ENCODE measurements at places on chromosomes 11 and 22.

- no peak for DNase-seq
Observed at GRCh38 chr11:66084821-66085475, 14.9 kb downstream of the PACS1 start.

- DNase-seq = peak; percentile 69
Observed at GRCh38 chr11:134118006-134118405, 49.1 kb downstream of the JAM3 start.

GRCh38 chr11:86014221-86014620, 54.7 kb downstream of the PICALM start:
- DNase-seq = no peak

DNA sequence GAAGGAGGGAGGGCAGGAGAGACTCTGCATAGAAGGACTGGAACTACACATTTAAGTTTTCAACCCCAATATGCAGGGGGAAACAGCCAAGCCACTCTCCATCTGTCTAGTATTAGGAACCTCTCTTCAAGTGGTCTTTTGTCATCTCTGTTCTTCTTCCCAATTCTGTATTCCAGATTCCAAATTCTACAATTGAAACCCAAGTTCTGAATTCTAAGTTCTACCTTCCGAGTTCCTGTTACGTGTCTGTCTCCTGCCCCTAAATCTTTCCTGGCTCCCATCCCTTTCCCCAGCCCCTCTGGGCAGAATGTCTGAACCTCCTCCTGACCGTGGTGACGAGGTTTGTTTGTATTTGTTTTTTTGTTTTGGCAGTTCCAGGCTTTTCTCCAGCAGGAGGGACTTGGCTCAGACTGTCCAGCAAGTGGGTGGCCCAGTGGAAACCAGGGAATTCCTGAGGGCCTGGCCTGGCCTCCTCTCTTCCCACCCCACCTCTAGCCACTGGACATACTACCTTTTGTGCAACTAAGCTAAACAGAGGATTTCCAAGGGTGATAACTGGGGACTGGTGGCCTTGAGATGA, 1.6 kb upstream of the THOC5 start:
- DNase-seq = no peak

DNA sequence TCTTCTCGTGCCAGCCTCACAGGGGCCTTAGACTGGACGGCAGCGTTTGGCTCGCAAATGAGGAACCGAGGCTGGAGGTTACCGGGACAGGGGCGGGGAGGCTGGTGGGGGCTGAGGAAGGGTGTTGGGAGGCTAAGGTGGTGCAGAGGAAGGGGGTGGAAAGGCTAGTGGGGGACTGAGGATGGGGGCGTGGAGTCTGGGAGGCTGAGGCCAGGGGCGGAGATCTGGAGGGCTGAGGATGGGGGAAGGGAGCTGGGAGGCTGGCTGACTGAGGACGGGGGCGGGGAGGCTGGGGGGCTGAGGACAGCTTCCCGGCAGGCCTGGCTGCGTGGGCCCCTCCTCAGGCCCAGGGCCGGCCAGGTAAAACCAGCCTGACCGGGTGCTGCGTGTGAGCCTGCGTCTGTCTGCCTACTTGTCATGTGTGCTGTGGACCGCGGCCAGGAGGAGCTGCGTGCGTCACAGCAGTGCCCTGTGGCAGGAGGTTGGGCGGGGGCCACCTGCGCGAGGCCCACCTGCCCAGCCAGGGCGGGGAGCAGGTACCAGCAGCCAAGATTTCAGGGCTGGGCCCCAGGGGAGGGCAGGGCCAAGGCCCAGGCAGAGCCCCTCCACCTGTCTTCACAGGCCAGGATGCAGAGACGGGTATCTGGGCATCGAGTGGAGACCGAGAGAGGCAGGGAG, 9.4 kb upstream of the PIM3 start:
- no peak for DNase-seq

GRCh38 chr22:29302402-29302680, 4.1 kb upstream of the GAS2L1 start:
- DNase-seq = no peak

DNA sequence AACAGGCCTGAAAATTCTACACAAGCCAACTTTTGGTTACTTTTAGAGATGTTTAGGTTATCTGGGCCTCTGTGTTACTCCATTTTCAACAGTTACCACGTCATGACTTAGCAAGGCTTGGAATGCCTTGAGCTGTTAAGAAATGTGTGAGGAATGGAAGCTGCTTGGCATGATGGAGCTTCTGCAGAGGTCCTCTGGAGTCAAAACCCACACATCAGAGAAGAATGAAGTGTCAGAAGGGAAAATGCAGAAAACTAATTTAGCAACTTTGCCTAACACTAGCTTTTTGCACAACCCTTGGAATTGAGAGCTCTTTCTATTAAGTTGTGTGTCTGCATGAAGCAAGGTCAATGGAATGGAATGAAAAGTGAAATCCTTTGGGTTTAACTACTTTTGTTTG, 27.4 kb downstream of the FAT3 start:
- no peak for DNase-seq

DNA sequence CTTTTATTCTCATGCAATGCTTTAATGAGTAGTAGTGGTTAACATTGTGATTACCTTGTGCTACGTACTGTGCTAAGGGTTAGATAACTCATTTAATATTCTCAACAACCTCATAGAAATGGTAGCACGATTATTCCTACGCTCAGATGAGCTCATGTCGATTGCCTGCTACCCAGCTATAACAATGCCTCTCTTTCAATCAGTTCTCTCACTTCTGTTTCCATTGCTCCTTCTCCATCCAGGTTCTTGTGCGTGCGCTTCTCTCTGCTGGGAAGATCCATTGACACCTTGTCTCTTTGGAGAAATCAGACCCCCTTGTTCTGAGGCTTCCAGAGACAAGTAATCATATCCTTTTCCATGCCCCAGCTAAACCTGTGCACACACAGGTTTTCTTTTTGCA, 120.8 kb downstream of the NECTIN1 start:
- DNase-seq = no peak

- DNase-seq = no peak
Observed at GRCh38 chr11:57566005-57566904, 1.2 kb downstream of the UBE2L6 start.

- no peak for DNase-seq
Observed at GRCh38 chr11:126413843-126414405, 58.4 kb downstream of the ST3GAL4 start.

GRCh38 chr11:43222215-43222614, 89.6 kb upstream of the API5 start:
- DNase-seq = no peak

DNA sequence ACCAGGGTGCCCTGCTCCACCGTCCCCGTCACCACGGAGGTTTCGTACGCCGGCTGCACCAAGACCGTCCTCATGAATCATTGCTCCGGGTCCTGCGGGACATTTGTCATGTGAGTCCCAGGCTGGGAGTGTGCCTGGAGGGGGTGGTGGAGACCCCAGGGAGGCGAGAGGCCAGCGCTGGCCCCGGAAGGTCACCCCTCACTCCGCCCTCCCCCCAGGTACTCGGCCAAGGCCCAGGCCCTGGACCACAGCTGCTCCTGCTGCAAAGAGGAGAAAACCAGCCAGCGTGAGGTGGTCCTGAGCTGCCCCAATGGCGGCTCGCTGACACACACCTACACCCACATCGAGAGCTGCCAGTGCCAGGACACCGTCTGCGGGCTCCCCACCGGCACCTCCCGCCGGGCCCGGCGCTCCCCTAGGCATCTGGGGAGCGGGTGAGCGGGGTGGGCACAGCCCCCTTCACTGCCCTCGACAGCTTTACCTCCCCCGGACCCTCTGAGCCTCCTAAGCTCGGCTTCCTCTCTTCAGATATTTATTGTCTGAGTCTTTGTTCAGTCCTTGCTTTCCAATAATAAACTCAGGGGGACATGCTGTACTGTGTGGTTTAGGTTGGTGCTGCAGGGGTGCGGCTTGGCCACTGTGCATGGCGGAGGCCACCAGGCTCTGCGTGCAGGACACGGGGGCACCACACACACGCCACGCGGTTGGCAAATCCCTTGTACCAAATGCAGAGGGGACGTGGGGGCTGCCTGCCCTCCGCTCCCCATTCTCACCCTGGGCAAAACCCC, 35.4 kb downstream of the MUC2 start:
- no peak for DNase-seq

DNA sequence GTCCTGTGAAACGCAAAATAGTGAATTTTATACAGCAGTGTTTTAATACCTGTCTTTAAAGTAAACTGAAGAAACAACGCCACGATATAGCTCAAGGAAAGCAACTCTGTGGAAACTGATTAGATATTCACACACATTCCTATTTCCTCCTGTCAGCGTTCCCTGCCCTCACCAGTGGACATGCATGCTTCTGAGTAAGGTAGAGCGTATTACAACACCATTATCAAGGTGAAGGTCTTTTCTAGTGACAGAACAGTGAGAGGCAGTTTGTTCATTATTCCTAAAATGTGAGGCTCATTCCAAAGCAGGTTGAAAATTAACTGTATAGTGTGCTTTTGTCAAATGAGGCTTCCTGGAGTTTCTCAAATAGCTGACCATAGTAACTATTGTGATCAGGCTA, 153.1 kb downstream of the DDX10 start:
- no peak for DNase-seq

- no peak for DNase-seq
Observed at GRCh38 chr22:21009638-21010425, 5.1 kb upstream of the P2RX6 start.

DNA sequence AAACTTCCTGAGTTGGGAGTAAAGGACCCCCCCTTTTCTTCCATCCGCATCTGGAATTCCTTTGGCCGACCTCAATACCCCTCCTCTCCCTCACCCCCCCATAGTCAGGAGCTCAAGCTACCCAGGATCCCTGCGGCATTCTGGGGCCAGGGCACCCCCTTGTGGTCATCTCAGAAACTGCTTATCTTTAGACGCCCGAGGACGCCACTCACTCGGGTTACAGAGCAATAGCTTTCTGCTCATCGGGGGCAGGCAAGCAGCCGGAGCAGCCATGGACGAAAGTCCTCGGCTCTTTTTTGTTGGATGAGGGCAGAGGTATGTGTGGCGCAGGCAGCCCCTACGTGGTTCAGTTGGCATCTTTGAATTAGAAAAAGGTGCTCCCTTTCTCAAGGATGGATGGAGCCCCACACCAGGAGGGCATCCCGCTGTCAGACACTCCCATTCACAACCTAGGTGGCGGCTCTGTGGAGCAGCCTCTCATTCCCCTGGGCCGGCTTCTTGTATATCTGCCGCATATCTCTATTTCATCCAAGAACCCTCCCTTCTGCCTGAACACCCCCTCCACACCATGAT, 2.3 kb downstream of the C1QTNF5 start:
- peak; percentile 87 for DNase-seq

GRCh38 chr22:30778261-30778660, 83.6 kb downstream of the OSBP2 start:
- no peak for DNase-seq

DNA sequence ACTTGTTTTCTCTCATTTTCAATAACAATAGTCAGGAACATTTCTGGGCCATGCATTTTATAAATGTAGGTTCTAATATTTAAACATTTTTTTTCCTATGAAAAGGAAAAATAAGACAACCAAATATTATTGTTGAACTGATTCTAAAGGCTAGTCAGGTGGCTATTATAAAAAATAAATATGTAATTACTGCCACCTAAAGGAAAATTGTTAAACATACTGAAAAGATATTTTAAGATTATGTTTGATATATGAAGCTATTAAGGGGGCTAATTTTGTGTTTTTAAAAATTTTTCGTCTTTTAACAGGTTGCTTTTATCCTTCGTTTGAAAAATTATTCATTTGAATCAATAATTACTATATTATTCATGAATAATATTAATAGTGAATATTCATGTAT, 62.2 kb upstream of the FDX1 start:
- DNase-seq = no peak

- DNase-seq = no peak
Observed at GRCh38 chr11:86063536-86063935, 5.3 kb downstream of the PICALM start.

- no peak for DNase-seq
Observed at GRCh38 chr11:1744891-1745700, 5.3 kb downstream of the IFITM10 start.

DNA sequence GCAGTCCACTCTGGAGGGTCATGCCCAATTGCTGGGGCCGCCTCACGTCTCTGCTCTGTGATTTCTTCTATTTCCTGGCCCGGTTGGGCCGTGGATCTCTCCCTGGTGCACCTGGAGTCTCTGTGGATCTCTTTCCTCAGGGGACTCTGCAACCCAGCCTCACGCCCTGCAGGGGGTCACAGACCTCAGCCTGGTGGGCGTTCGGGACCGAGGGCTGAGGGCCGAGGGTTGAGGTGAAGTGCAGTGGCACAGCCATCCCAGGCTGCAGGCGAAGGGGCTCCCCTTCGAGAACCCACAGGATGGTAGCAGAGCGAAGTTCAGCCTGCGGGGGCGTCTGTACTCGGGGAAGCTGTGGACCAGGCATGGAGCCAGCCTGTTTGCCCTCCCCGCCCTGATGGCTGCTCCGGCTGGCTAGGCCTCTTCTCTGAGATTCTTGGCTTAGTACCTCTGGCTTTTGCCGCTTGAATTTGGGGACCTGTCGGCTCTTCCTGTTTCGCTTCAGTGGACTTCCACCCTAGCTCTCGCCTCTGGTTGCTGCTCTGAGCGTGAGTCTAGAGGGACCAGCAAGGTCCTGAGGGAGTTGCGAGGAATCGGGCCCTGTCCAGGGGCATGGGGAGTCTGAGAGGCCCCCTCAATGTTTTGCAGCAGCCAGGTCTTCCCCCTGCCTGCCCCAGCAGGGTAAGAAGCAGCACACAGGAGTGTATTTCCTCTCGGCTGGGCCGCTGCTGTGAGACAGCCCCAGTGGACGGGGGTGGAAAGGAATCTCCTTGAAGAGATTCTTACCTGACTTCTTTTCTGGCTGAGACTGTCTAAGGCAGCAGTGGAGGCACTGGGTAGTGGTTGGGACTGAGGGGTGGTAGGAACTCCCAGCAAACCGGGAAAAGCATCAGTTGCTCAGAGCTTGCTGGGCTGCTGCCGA, 140.8 kb downstream of the TBC1D22A start:
- DNase-seq = no peak

- peak; percentile 27 for DNase-seq
Observed at GRCh38 chr11:36123336-36124101, 165.7 kb downstream of the COMMD9 start.

GRCh38 chr11:120044011-120044675, 93.8 kb downstream of the TRIM29 start:
- no peak for DNase-seq

DNA sequence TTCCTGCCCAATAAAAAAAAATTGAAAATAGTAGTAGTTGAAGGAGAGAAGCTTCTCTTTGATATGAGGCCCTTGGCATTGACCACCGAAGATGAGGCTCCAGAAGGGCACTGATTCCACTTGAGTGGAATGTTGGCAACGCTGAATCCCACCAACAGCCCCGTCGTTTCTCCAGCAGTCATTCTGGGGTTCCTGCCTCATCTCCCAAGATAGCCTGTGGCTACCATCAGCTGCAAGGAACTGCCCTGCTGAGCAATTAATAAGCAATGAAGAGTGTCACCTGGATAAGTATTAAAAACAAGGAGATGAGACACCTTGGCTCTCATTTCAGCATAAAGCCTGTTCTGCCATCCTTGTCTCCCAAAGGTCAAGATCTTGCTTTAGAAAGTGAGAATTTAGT, 144.1 kb downstream of the CSNK2A3 start:
- DNase-seq = no peak

DNA sequence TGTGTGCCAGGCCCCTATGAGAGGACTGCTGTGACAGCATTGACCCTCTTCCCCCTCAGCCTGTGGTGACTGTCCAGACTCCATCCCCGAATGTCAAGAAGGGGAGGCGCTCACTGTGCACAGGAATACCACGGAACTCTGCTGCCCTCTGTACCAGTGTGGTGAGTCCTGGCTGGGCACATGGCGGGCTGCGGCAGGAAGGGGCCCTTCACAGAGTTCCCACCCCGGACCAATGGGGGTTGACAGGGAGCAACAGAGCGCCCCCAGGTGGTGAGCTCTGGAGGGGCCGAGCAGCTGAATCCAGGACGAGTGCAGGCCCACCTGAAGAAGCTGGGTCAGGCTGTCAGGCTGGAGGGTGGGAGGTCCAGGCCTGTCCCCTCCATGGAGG, 83.8 kb upstream of the MYOD1 start:
- no peak for DNase-seq
